ENCODE measurements at places on chromosomes 1 and 21.

DNA sequence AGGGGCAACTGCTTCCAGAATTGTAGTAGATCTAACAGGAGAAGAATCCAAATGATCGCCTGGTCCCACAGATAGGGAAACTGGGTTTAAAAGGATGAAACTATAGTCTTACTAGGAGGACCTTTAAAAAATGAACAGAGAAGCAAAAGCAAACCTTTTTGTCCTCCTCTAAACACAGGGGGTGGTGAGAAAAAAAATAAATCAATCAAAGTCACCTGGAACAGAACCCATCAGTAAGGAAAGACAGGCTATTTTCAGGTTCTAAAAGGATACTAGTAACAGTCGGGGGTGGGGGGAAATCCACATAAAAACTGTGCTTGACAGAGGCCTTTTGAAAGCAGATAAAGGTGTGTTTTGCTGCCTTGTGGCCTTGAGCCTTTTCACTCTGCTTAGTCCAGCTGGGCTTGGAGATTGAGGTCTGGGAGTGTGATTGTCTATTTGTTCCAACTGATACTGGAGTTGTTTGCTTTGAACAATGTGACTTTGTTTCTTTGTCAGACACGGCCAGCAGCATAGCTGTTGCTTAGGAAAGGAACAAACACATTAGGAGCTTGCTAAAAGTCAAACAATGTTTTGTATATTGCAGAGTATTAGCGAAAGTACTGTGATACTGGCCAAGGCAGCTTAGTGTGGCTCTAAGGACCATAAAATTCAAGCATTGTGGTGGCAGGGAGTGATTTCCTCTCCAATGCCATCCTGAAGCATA, 141.1 kb upstream of the IRF2BP2 start:
- DNase-seq, result no peak

DNA sequence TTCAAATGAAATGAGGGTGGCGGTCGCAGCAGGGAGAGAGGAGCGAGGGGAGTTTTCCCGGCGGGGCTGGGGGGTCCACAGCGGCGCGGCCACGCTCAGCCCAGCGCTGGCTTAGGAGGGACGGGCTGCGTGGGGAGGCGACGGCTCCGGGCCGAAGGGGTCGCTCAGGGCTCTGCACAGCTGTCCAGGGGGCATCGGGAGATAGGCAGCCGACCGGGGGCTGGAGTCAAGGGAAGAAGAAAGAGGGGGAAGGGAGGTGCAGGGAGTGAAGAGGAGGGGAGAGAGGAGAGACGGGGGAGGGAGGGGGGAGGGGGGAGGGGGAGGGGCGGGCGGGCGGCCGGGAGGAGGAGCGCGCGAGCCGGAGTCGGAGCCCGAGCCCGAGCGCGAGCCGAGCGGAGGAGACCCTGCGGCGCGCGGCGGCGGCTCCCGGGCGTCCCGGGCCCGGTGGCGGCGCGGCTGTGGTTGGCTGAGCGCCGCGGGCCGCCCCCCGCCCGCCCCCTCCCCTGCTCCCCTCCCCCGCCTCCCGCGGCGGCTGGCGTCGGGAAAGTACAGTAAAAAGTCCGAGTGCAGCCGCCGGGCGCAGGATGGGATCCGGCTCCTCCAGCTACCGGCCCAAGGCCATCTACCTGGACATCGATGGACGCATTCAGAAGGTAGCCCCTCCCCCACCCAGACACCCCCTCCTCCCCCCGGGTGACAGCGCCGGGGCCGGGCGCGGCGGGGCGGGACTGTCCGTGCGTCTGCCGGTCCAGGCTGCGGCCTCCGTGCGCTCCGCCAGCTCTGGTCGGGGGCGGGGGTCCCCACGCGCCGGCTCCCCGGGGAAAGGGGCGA, at the start of gene PDE9A:
PDE9A (plus strand) TSS at position 391 of the 831 bp plus-strand sequence; CDS start at position 585, 194 bp downstream.
- no peak for DNase-seq

GRCh38 chr1:147472489-147472888, 68.8 kb upstream of the BCL9 start:
- no peak for DNase-seq

- DNase-seq, result no peak
Observed at GRCh38 chr1:6268415-6268814, 7.5 kb upstream of the GPR153 start.

GRCh38 chr21:36863260-36863659, 103.2 kb downstream of the HLCS start:
- no peak for DNase-seq

DNA sequence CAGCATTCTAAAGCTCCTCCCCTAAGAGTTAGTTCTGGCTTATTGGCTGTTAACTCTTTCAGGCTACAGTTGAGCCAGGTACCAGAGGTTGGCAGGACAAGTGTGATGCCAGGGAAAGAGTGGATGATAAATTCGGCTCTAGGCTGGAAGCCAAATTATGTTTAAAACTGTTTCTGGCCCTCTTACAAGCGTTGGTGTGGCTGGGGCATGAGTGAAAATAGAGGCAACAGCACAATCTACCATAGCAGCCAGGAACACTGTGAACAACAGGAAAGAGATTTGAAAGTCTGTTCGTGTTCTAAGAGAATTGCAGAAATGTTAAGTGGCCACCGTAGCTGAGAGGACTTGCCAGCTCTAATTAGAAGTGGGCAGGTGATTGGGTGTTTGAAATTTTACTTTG, 84.2 kb downstream of the CDC7 start:
- DNase-seq, result no peak

- DNase-seq, result no peak
Observed at GRCh38 chr1:191490303-191490702, 668.0 kb upstream of the RGS18 start.

DNA sequence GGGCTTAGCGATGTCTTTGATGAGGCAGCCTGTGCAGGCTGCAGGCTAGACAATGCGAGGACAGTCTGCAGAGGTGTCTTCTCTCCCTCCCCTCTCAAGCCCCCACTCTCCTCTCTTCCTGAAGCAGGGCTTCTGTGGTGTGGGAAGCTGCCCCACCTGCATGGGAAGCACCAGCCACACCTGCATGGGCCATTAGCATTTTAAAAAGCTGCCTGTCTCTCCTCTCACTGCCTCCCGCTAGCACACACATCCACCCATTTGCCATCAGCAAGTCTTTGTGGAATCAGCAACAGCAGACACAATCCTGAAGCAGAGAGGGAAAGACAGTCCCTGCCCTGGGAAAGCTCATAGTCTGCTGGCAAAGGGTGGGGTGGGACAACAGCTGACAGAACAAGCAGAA, 53.1 kb downstream of the NAV1 start:
- DNase-seq, result no peak

- no peak for DNase-seq
Observed at GRCh38 chr1:177665935-177666334, 303.9 kb downstream of the SEC16B start.

GRCh38 chr1:111222308-111223125, 5.0 kb upstream of the CHI3L2 start:
- DNase-seq, result peak; percentile 80

DNA sequence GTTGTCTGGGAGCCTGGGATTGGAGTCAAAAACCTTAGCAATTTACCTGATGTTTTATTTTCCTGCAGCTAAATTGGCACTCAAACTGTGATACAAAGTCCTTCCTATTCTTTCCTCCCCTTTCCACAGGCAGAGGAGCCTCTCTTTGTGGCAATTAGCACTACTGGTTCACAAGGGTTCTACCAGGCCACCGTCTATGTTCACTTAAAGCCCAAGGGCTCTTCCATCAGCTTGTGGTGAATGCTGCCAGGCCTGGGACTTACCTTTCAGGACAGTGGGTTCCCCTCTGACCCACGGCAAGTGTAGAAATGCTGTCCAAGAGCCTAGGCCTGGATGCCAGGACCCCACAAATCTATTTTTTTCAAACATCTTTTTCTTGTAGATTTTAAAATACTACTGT, 251.9 kb upstream of the B3GALT2 start:
- DNase-seq, result no peak

DNA sequence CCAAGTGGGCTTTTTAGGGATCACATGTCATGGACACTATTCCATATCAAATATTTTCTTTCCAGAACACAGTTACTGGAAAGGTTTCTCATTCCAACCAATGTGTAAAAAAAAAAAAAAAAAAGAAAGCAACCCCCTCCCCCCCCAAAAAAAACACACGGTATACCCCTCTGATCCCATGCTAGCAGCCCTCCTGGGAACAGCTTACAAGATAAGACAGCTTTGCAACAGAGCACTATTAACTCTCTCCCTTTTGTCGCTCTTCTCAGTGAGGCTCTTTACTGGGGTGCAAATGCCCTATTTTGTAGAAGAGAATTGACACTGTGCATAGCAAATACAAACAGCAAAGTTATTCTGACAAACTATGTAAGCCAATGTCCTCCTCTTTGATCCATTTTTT, 161.2 kb downstream of the NTMT2 start:
- no peak for DNase-seq

DNA sequence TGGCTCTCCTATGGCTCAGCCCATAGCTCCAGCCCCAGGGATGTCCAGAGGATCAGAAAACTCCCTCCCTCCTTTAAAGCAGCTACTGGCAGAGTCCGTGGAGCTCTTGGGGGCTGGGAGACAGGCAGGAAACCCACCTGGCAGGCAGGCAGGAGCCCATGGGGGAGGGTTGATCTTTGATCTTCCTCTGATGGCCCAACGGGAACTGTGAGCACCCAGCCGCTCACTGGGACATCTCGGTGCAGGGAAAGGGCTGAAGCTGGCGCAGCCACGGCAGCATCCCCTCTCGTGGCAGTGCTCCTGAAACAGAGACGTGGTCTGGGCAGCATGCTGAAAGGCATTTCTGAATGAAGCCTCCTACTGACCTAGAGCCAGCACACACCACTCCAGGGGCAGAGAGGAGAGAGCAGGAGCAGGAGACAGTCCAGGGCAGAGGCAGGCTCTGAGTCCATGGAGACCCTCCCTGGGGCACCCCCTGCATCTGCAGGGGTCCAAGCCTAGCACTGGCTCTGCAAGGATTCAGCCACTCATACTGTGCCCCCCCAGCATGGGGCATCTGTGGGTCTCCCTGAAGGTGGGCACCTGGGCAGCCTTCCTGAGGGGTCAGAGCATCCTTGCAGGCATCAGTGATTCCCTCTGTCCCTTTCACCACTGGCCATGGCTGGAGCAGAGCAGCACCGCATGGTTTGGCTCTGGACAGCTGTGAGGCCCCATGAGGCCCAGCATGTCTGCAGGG, 4.9 kb upstream of the SLX9 start:
- no peak for DNase-seq

DNA sequence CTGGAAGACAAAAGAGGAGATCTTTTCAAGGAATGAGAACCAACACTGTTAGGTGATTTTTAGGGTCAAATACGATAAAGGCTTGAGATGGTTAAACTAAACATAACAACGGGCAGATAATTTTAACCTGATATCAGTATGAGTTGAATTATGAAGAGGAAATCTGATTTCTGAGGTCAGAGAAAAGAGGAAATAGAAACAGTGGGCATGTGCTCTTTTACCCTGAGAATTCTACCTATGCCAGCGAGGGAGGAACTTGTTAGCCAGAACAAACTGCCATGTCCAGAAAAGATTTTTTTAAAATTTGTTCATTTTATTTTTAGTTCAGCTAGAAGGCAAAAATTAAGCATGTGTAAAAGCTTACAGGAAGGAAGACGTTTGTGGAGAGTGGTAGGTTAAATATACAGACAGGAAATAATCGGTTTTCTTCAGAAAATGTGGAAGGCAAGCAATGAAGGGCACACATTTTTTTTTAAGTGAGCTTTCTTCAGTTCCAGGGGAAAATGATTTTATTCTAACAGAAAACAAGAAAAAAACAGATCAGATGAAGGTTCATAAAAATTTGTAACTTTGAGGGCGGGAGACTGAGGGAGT, 1745.3 kb downstream of the MRPL39 start:
- DNase-seq, result no peak

DNA sequence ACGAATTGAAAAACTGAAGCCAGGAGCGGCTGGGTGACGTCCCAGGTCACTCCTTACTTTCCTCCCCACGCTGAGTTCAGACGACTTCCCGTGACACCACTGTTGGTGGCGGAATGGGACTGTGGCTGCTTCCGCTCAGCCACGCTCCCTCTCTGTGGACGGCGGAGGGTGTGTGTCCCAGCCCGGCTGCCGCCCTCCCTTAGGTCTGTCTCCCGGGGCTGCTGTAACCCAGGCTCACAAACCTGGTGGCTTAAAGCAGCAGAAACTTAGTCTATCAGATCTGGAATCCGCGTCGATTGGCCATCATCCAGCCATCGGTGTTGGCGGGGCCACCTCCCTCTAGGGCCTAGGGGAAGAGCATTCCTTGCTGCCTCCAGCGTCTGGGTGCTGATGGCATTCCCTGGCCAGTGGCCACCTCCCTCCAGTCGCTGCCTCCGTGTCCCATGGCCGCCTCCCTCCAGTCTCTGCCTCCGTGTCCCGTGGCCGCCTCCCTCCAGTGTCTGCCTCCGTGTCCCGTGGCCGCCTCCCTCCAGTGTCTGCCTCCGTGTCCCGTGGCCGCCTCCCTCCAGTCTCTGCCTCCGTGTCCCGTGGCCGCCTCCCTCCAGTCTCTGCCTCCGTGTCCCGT, 17.5 kb downstream of the TRPM2 start:
- DNase-seq, result no peak

DNA sequence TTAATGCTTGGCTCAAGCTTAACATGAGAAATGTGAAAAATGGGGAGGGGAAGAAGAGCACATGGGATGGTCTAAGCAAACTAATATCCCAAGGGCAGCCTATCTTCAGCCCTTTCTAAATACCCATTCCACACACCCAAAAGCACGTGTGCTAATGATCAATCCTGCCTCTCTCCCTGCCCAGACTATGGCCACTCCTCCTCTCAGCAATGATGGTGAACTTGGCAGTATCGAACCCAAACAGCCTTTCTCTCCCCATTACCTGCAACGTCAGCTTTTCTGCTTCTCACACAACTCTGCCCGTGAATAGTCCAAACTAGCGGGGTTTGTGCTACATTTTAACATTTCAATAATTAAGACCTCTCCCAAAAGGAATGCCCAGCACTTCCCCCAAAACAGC, 41.6 kb downstream of the SSBP3 start:
- DNase-seq, result no peak

- DNase-seq, result no peak
Observed at GRCh38 chr21:27622631-27623030, 655.7 kb upstream of the ADAMTS5 start.

DNA sequence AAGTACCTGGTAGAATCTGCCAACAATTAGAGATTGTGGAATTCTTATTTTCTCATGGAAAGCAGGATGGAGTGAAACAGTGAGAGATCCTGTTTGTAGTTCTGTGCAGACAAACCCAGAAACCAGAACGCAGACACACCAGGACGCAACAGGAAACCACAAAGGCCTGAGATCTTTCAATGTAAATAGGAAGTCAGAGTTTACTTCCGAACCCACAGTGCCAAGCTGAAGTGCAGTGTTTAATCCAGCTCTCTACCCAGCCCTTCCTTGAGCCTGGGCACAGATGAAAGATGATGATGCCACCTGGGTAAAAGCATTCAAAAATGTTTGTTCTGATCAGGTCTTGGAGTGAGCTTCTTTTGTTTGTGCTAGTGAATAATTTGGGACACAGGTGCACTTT, 244.2 kb upstream of the HOOK1 start:
- peak; percentile 30 for DNase-seq

DNA sequence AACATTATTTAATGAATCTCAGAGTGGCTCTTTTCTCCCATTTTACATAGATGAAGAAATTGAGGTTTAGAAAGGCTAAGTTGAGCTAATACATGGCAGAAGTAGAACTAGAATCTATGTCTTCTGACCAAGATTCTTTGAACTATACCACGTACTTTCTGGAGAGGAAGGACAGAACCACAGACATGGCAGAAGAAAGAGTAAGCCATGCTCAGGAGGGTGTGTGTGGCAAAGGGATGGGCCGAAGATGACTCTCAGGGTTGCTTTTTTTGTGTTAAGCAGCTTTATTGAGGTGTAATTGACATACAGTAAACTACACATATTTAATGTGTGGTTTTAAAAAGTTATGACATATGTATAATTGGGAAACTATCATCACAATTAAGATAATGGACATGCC, 69.5 kb downstream of the PEX14 start:
- peak; percentile 30 for DNase-seq

- no peak for DNase-seq
Observed at GRCh38 chr1:63892632-63893395, 119.0 kb downstream of the ROR1 start.

- no peak for DNase-seq
Observed at GRCh38 chr1:203045821-203046594, 19.7 kb downstream of the PPFIA4 start.

Data from CD4-positive, alpha-beta T cell treated with Interleukin-15 for 4 hours (primary cell).